CD4-positive, alpha-beta T cell treated with Interleukin-12 subunit alpha and Interleukin-12 subunit beta, for 1 hour (primary cell): ENCODE measurements at places on chromosomes 4 and X.

DNA sequence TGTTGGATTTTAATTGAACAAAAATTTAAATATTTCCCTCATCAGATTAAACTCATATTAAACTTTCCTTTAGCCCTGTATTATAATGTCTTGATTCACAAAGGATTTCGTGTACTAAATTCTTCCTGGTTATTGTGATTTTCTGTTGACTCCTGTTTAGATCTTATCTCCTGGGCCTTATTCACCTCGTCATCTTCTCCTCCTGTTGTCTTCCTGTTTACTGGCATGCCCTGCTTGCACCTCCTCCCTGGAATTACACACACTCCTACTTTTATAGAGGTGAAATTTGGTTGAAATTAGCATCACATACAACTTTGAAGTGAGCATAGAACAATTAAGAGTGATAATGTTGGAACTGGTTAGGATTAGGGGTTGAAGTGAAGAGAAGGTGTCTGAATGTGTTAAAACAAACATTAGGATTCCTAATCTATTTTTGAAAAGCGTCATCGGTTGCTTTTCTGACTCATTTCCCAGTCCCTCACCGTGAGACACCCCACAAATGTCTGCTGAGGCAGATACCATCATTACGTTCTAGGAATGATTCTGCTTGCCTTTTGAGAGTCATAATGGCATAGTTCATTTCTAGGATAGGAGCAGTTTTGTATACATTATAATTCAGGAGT, 32.5 kb downstream of the TLL1 start:
- no peak for DNase-seq

GRCh38 chrX:101383679-101384205, 2.2 kb downstream of the BTK start:
- DNase-seq = no peak

GRCh38 chr4:65656008-65656407, 14.3 kb downstream of the EPHA5 start:
- no peak for DNase-seq

- DNase-seq = no peak
These were observed 2085.4 kb downstream of the ARAP2 start for GRCh38 chr4:34158878-34159277.

DNA sequence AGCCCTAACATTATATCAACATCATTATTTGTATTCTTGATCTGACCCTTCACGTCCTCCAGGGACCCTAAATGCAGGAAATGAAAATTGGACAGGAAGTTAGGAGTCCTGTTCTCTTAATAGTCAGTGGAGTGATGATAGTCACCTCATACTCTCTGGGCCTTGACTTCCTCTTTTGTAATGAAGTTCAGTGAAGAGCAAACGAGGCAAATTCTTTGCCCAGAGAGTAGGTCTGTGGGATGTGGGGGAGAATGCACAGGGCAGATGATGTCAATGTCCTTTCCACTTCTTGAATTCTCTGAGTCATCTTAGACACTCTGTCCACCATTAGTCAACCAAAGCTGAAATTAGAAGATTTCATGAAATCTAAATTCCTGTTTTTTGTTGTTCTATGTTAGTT, 17.1 kb upstream of the GPRIN3 start:
- DNase-seq = no peak

DNA sequence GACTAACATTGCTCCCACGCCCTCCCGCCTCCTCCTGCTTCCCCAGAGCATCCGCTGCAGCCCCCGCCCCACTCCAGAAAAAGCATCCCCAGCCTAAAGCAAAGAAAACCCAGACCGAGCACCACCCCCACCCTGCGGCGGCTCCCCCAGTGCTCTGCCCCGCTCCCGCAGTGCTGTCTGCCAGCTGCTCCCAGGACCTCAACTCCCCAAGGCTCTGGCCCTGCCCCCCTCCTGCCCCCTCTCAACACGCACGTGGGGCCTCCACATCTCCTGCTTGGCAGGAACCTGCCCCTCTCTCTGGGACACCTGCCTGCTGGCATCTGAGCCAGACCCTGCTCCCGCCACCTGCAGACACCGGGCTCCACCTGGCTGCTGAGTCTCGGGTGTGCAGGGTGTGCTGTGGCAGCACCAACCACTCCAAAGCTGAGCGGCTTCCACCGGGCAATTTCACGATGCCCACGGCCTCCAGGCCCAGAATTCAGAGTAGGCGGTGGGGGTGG, 79.4 kb downstream of the FAM53A start:
- DNase-seq = peak; percentile 77

DNA sequence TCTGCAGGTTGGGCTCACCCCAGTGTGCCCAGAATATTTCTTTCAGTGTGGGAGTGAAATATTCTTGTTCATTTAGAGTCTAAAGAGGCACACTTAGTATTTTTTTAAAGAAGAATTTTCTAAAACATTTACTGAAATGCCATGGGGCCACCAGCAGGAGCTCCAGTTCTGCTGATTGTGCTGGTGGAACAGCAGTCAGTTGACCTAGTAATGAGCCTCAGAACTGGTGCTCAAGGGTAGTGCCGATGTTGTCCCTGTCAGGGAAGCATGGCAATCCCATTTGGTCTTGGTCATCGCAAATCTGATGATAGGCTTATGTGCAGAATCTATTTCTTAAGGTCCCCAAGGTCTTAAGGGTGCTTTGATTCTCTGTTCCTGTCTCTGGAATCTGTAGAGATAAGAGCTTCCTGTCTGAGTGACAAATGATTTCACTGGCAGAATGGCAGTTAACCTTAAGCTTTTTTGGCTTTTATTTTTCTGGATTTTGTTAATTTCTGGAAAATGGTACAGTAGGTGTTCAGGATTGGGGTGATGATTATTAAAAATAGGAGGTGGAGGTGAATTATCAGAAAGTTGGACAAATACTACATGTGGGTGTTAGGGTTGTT, 31.3 kb downstream of the JADE1 start:
- DNase-seq = no peak

GRCh38 chr4:170423137-170423536, 333.4 kb upstream of the AADAT start:
- DNase-seq = no peak

GRCh38 chrX:1093121-1093520, 119.3 kb downstream of the CRLF2 start:
- DNase-seq = peak; percentile 36

DNA sequence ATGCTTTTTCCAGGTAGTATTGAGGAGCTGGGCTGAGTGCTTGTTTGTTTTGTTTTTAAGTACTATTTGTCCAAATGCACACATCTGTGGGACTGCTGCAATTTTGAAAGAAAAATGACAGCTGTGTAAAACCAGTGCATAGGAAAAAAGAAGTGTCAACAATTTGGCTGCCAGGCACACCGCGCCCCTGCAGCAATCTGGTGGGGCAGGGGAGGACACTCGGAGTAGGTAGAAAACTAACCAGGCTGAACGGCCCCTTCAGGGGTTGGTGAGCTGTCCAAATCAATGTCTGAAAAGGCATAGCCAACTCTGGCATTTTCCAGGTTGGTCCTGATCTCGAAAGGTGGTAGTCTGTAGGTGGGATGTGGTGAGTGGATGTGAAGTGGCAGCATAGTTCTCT, 1.1 kb downstream of the LDOC1 start:
- no peak for DNase-seq

DNA sequence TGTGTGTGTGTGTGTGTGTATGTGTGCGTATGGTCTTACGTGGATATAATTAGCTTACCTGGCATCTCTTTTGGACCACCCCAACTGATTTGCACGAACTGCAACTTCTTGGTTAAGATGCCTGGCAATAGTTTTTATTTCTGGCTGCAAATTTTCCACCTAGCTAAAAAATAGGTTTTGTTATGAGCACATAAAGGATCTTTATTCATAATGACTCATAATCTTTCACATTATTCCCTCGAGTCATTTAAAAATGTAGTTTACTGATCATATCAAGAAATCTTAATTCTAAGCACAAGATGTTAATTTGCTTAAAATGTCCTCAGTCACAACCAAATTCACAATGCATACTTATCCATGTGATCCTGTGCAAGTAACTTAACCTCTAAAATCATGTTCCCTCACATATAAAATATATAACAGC, 1.5 kb downstream of the COX18 start:
- DNase-seq = peak; percentile 24

DNA sequence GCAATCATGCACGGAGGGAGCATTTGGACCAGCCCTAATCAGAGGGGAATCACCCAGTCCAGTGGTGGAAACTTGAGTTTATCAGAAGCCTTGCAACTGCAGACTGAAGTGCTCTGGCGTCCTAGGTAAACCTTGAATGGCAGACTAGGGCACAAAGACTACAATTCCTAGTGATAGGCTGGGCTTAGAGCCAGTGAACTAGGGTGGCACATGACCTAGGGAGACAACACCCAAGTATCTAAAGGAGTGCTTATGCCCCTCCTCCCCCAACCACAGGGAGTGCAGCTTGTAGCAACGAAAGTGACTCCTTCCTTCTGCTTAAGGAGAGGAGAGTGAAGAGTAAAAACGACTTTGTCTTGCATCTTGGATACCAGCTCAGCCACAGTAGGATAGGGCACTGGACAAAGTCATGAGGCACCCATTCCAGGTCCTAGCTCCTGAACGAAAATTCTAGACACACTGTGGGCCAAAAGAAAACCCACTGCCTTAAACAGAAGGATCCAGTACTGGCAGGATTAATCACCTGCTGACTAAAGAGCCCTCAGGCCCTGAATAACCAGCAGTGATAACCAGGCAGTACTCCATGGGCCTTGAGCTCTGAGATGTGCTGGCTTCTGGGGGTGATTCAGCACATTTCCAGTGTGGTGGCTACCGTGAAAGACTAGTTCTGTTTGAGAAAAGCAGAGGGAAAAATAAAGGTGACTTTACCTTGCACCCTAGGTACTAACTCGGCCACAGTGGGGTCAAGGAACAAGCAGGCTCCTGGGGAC, 58.7 kb upstream of the STARD8 start:
- no peak for DNase-seq

- no peak for DNase-seq
These were observed 9.3 kb upstream of the ADH1C start for GRCh38 chr4:99361899-99362275.

DNA sequence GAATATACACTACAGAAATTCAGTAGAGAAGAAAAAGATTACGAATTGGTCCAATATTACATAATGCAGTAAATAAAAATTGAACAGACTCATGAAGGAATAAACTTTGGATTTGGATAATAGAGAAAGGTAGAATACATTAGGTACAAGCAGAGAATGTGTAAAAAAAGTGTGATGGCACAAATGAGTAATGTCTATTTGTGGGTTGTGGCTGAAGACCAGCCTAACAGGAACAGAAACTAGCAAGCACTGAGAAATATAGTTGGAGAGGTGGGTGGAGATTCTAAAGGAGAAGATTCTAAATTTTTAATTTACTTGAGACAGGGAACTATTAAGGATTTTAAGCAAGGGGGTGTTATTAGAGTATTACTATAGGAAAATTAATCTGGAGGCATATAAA, 15.2 kb upstream of the CLOCK start:
- no peak for DNase-seq

GRCh38 chr4:86603311-86603885, 9.3 kb downstream of the PTPN13 start:
- no peak for DNase-seq

DNA sequence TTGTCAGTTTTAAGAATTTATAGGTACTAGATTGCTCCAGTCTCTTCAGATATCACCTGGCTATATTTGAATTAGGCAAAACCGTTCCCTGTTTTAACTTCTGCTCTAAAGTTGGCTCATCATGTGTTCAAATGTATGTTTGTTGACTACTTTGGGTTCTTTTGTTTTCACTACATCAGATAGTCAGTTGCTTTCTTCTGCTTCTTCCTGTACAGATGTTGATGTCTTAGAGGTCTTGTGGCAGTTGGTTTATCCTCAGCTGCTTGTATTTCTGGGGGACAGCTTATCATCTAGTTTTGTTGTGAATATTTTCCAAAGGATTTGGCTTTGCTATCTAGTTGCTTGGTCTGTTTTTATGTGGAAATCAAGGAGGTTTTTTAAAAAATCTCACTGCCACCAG, 28.0 kb downstream of the TBC1D19 start:
- DNase-seq = no peak

GRCh38 chr4:128513664-128514484, 226.3 kb upstream of the PGRMC2 start:
- no peak for DNase-seq

- no peak for DNase-seq
These were observed 58.3 kb upstream of the PHOX2B start for GRCh38 chr4:41806807-41807206.

GRCh38 chr4:37232315-37232714, 12.2 kb upstream of the NWD2 start:
- DNase-seq = no peak

DNA sequence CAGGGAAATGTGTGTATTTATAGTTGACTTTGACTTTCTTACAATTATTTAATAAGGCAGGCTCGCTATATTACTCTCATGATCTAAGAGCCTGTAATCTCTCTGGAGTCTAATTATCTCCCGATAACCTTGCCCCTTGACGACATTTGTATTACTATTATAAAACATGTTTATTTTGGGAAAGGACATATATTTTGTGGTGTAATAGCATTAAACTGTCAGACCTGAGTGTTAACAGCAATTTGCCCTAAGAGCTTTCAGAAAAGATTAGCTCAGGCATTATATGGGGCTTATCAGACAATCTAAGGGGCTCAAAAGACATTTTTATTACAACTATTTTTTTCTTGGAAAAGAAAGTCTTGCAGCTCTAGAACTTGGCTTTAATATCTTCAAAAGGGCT, 427.9 kb upstream of the SLIT2 start:
- no peak for DNase-seq

- DNase-seq = no peak
These were observed 1056.7 kb downstream of the STIM2 start for GRCh38 chr4:27917381-27917780.

GRCh38 chr4:153426207-153426885, 39.8 kb upstream of the TMEM131L start:
- peak; percentile 50 for DNase-seq

- no peak for DNase-seq
These were observed 689 bp upstream of the NHSL2 start for GRCh38 chrX:71909956-71910355.

GRCh38 chr4:106325800-106326199, 9.4 kb downstream of the AIMP1 start:
- no peak for DNase-seq

DNA sequence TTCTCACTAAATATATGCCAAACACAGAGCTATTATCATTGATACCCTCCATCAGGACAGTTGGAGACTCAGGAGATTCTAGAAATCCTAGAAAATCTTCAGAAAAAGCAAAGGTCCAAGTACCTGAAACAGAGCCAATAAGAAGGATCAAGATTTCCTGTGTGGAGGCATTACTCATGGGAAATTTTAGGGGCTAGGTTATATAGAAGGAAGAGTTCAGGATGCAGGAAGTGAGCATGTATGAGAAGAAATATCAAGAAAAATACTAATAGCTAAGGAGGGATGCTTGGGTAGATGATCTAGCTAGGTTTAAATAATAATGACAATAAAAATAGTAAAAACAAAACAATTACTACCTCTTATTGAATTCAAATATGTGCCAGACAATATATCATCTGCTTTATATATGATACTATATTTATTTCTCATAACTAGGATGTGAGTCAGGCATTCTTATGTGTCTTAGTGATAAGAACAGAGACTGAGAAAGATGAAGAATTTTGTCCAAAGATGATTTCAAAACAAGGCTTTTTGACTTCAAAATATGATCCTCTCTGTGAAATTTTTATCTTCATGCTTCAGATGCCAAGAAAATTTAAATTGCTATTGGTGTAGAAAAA, 66.4 kb upstream of the HHIP start:
- no peak for DNase-seq
